ENCODE measurements at places on chromosomes 7 and 10.

DNA sequence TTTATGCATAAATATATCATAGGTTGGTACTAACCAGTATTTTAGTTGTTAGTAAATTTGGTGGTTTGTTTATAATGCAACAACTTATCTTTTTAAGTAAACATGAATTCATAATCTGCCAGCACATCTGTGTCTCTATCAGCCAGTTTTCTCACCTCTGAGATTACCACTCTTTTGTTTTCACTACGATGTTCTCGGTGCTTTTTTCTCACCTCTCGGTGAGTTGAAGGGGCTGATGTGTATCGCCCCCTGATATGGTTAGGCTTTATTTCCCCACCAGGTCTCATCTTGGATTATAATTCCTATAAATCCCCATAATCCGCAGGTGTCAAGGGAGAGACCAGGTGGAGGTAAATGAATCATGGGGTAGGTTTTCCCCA, 114.1 kb downstream of the CAMK1D start:
- DNase-seq = no peak

GRCh38 chr7:45978731-45979211, 57.7 kb upstream of the IGFBP3 start:
- DNase-seq = no peak

GRCh38 chr10:129191797-129192196, 275.2 kb upstream of the MGMT start:
- no peak for DNase-seq

GRCh38 chr7:98211221-98211675, at the start of gene BHLHA15:
TSS of gene BHLHA15 (plus strand) at chr7:98211439. CDS start at chr7:98212310, 871 bp downstream.
- no peak for DNase-seq

DNA sequence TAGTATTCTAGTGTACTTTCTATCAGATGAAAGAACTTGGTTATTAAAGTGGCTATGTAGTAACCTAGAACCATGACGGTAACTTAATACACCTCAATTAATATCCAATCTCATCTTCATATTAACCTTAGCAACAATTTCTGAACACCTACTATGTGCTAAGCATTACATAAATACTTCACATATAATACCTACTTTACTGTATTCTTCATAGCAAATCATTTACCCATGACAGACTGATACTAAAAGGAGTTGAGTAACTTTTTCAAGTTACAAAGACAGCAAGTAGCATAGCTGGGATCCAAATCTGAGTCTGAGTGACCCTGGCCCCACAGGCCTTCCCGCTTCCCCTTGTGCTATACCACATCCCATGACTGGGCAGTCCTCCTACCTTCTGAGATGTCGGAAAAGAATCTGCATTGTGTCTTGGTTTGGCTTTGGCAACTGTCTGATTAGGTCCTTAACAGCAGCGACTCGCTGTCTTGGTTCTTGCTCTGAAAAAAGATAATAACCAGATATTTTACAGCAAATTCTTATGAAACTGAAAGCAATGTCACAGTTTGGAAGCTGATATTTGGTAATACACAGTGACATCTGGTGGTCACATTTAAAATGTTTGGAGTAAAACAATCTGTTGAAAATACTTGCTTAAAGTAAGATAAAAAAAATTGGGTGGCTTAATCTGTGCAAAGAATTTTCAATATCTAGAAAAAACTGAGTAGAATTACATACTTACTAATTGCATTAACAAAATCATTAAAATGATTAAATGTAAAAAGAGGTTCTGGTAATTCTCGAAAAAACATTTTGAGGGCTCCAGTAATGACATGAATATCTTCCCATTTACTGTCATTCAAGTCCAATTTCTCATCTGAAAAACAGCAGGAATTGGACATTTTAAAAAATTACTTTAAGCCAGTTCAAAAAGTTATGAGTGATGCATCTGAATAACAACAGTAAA, 120.1 kb downstream of the ARHGAP12 start:
- no peak for DNase-seq

DNA sequence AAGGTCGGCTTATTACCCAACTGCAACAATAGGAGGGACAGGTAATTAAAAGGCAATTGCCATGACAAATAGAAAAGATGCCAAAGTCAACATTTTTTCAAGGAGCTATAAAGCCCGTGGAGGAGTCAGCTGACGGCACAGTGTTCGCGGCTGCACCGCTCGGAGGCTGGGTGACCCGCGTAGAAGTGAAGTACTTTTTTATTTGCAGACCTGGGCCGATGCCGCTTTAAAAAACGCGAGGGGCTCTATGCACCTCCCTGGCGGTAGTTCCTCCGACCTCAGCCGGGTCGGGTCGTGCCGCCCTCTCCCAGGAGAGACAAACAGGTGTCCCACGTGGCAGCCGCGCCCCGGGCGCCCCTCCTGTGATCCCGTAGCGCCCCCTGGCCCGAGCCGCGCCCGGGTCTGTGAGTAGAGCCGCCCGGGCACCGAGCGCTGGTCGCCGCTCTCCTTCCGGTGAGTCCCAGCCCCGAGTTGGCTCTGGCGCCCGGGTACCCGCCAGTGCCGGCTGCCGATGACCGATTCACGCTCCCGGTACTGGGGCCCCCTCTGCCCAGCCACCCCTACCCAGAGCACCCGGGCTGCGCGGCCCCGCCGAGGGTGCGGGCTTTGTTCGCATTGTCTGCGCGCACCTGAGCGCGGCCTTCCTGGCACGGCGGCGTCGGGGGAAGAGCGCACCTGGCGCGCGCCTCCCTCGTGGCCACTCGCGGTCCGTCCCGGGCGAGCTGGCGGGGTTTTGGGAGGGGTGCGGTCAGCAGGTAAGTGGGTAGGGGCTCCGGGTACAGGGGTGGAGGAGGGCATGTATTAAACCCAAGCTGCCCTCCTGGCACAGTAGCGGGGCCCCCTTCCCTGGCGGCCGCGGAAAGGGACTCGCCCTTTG, at the start of gene VWA2:
VWA2 (plus strand) TSS at position 138 of the 877 bp plus-strand sequence. CDS start 9,460 bp downstream, outside the sequence.
- no peak for DNase-seq

GRCh38 chr7:118158766-118159165, 25.2 kb upstream of the LSM8 start:
- DNase-seq = no peak

DNA sequence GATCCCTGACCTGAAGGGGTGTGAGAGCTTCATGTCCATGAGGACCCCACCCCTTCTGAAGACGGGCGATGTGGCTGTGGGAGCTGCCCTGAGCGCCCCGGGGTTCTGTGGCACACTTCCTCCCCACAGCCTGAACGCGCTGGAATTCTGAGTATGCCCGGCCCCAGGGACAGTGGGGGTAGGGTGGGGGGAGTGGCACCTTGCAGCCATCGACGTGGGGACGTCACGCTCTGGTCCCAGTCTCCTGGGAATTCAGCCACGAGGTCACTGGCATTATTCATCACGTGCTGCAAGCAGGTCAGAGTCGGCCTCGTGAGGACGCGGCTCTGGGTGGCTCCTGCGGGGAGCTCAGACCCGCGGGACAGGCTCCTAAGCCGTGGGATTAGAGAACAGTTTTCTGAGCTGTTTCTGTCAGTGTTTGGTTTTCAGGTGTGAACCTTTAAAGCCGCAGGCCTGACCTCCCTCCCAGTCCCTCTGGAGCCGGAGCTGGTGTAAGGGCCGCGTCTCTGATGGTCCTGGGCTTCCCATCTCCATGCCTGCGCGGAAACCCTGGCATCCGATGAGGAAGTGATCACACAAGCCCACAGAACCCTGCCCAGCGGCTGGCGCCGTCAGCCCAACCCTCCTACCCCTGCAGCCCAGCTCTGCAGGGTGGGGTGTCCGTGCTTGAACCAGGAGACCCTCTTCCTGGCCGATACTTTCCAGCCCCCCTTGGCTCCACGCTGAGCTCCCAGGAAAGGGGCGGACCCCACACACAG, 16.1 kb downstream of the GPR146 start:
- no peak for DNase-seq

DNA sequence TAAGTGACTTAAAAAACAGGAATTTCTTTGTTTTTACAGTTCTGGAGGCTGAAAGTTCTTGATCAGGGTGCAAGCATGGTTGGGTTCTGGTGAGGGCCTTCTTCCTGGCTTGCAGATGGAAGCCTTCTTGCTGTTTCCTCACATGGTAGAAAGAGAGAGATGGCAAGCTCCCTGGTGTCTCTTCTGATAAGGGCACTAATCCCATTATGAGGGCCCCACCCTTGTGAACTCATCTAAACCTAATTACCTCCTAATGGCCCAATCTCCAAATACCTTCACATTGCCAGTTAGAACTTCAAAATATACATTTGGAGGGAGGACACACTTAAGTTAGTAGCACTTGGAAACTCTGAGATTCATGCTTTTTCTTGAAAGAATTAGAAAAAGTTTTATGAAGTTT, 314.4 kb upstream of the AOAH start:
- no peak for DNase-seq

- no peak for DNase-seq
These were observed 37.4 kb downstream of the VCL start for GRCh38 chr10:74035303-74035702.

DNA sequence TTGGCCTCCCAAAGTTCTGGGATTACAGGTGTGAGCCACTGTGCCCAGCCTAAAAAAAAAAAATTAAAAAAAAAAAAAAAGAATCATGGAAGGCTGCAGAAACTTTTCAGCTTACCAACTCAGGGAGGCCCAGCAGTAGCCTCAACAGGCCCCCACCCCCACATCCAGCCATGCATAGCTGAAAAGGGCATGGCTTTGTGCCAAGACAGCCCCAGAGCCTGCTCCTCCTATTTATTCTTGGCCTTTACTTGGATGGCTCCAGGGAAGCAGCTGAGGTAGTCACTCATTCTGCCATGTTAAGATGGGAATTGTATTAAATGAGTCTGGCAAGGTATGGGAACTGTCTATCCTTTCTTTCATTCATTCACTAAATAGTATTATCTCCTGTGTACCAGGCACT, 13.7 kb upstream of the CNNM2 start:
- DNase-seq = no peak

DNA sequence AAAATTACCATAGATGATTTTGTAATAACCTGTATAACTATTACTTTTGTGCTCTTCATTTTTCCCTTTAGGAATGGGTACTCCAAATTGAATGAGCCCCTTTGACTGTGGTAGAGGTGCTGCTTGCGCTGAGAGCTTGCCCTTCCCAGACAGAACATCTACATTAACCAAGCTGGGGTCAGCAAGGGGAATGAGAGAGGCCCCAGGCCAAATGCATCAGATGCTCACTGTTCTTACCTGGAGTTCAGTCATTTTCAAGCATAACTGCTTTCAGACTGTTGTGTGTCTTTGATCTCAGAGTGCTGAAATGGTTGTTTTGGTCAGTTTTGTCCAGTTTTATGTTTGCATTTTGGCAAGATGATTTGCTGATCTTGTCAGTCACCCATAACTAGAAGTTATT, 7.6 kb upstream of the STN1 start:
- no peak for DNase-seq

DNA sequence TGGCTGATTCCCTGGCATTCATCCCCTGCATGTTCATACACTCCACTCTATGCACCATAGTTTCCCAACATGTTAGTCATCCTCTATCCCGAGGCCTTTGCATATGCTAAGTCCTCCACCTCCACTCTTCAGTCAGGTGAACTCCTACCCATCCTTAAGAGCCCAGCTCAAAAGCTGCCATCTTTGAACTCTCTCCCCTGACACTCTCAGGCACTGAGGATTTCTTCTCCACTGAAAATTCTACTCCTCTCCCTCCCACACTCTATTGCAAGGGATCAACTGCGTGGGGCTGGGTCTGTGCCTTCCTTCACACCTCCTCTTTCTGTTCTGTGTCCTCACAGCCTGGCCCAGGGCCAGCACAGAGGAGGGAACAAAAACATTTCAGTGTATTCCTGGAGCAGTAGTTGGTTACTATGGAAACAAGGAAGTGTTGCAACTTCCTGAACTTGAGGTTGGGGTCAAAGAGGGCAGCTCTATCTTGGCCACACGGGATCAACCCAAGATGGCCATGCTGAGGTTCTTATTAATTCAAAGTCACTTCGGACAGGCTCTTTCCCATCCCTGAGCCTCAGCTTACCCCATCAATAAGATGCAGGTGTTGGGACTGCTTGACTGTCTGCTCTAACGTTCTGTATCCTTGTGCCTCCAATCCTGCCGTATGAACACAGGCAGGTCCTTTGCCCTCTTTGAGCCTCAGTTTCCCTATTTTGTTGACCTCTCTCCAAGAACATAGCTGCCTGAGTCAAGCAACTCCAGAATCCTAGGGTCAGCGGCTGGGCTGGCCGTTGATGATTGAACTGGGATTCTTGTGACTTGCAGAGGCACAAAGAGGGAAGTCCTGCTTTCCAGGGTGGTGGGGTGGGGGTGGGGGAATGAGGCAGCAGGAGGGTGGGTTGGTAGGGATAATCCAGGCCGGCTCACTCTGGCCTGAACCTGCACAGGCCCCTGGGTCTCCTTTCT, 15.5 kb downstream of the ZMIZ1 start:
- no peak for DNase-seq

DNA sequence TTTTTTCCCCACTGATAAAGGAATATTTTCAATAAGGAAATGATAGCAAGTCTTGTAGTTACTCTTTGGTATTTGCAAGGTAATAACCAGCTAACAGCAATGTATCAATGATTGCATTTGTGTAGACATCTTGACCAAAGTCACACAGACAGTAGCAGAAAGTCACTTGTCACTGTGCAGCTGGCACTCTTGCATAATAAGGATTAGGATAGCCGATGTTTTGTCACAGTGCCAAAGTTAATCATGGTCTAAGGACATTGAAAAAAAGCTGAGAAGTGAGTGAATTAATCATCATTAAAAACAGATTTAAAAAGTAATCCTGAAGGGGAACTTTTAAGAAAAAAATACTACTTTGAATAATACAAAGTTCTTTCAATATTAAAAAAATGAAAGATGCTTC, 834.3 kb upstream of the C7orf33 start:
- no peak for DNase-seq

DNA sequence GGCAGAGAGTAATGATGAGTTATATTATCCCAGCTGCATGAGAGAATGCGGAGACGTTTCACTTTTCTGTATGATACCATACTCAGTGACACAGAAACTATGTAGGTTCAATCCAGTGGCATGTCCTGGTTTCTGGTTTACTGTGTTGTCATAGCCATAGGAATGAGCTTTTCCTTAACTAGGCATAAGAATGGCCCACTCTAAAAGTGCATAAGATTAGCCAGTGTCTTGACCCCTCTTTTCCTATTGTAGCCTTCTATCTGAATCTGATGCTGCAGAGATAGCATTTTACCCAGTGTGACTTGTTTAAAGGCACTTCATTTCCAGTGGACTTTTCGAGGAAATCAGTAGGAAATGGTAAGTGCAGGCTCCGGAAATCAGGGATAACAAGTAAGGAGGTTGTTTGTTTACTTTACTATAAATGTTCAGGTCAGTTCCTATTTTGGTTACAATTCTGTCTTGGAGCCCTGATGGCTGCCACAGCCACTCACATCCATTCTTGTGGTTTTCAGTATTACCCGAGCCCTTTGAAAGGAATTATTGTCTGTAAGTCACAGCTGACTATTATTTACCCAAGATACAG, 70.5 kb downstream of the SEMA3A start:
- no peak for DNase-seq

- no peak for DNase-seq
These were observed 45.5 kb downstream of the NOD1 start for GRCh38 chr7:30433082-30433481.

Data from activated CD4-positive, alpha-beta T cell treated with anti-CD3 and anti-CD28 coated beads for 1 hour (primary cell).